NCI-H524 treated with DMSO at 0.1 percent for 48 hours (cell line): ENCODE measurements at places on chromosomes 3 and 15.

- DNase-seq: no peak
Observed at GRCh38 chr15:48981941-48982340, 18.2 kb upstream of the SHC4 start.

GRCh38 chr3:13352621-13353131 is 67.4 kb downstream of the NUP210 start:
- DNase-seq: no peak

DNA sequence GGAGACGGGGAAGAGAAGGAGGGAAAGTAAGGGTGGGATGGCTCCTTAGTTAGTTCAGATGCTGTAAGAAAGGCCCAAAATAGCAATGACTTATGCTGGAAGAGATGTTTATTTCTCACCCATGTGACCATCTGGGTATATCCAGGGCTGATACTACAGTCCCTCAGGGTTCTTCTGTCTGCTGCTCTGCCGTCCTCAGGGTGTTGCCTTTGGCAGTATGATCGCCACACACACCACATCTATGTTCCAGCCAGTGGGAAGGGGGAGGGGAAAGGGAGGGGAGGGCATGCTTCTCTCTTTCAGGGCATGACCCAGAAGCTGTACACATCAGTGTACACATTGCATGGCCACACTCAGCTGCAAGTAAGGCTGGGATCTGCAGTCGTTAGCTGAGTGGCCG is 10.2 kb downstream of the CD276 start:
- DNase-seq: no peak

DNA sequence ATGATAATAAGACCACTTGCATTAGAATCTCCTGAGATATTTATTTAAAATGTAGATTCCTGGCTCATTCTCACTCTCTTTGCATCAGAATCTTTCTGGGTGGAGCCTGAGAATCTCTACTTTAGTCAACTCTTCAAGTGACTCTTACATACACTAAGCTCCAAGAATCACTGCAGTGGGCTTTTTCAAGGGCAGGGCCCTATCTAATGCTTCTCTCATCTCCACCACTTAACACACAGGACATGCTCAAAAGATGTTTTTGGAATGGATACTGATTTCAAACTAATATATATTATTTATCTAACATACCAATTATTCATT is 68.9 kb upstream of the GAP43 start:
- no peak for DNase-seq

- no peak for DNase-seq
Observed at GRCh38 chr15:61654918-61655317, 405.3 kb downstream of the VPS13C start.

- DNase-seq: no peak
Observed at GRCh38 chr3:98109807-98110549, 20.5 kb upstream of the OR5H1 start.

DNA sequence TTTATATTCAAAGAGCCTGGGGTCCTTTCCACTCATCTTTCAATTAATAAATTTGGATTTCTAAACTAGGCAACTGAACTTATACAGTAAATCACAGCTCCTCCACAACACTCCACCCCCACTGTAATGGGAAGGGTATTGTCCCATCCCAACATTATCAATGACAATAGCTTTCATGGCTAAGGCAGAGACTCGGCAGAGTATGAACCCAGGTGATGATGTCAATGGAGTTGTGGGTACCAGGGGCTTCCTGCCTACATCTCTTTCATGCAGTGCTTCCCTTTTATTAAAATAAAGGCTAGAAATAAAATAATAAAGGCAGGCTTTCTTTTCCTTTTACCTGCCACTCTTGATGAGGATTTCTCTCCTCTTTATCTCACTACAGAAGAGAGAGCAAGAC is 109.5 kb downstream of the ADAM10 start:
- DNase-seq: no peak

DNA sequence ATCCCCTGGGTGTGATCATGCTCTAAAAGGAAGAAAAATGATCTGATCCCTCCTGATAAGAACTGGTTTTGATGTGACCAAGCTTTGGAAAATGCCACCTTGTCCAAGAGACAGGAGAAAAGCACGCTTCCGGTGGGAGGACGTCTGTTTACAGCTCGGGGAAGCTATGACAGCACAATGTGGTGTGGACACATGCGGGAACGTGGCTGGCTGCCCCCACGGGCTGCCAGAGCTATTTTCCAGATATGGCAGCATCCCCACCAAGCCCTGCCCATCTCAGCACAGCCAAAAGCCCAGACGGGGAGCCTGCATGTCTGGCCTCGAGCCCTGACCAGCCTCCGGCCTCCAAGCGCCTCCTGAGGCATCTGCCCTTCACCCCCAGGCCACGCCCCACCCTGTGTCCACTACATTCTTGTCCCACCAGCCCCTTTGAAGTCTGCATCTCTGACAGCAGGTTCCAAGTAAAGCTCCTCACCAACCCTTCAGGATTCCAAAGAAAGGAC is 63.2 kb upstream of the HRH1 start:
- DNase-seq: no peak

GRCh38 chr3:14847613-14848541 is 29.1 kb downstream of the FGD5 start:
- DNase-seq: no peak

DNA sequence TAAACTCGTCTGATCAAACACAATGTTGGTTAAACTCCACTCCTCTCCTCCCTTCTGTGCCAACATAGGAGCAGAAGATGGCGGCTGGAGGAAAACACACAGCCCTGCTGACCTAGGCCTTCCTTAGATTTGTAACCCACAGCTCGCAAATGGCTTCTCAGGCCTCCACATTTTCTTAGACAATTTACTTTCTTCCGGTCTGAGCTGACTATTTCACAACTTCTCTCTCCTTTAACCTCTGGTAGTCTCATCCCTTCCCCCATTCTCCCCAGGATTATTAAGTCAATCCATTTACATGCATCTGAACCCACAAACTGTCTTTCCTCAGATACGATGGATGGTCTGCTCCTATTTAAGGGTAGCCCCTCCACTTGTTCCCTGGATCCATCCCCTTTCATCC is 25.7 kb upstream of the ULK4 start:
- no peak for DNase-seq

- no peak for DNase-seq
Observed at GRCh38 chr3:172038798-172039435, 461 bp upstream of the FNDC3B start.

GRCh38 chr3:192395506-192395905 is 331.8 kb downstream of the FGF12 start:
- DNase-seq: no peak

- no peak for DNase-seq
Observed at GRCh38 chr3:174767406-174767805, 91.7 kb upstream of the NAALADL2 start.

DNA sequence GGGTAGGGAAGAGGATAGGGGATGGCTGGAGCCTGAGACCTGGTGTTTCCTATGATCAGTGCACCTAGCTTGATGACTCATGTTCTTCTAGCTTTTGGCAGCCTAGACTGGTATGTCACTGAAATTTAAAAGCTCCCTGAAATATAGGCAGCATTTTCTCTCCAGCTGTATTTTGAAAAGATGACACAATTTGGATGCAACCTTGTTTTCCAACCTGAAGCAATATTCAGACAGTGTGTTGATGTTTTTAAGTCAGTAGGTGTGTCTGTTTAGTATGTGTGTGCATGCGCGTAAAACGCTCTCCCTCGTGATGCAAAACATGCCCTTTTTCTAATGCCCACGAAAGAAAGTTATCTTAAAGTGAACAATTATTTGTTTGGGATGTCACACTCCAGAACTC is 58.5 kb downstream of the RPL22L1 start:
- no peak for DNase-seq

GRCh38 chr15:33158366-33158765 is 36.1 kb downstream of the FMN1 start:
- DNase-seq: no peak

DNA sequence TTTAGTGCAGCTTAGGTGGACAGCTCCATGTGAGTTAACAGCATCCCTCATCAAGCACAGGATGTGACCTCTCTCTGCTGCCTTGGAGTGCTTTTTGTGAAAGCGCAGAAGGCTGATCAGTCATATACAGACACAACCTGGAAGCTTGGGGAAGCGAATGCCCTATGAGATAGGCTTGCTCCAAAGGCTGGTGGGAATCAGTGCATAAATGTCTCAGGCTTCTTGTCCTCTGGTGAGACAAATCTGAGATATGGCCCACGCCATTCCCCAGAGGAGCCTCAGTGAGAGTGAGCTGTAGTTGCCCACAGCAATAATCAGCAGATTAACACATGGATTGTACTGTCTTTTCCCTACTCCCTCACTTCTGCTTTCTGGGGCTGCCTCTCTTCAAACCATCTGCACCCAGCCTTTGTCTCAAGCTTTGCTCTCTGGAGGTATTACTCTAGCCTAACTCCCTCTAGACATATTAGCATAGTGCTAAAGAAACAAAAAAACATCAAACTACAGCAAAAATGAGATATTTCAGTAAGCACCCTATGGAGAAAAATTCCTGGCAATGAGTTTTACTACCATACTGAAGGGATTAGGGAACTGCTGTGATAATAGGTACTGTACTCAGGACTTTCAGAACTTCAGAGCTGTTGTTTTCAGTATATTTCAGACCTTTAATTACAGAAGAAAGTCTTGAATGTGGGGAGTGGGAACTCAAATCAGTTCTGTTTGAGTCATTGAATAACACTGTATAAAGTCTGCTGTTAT is 113.7 kb downstream of the OXSM start:
- DNase-seq: no peak

GRCh38 chr15:57606816-57607215 is 15.1 kb downstream of the MYZAP start:
- DNase-seq: no peak

DNA sequence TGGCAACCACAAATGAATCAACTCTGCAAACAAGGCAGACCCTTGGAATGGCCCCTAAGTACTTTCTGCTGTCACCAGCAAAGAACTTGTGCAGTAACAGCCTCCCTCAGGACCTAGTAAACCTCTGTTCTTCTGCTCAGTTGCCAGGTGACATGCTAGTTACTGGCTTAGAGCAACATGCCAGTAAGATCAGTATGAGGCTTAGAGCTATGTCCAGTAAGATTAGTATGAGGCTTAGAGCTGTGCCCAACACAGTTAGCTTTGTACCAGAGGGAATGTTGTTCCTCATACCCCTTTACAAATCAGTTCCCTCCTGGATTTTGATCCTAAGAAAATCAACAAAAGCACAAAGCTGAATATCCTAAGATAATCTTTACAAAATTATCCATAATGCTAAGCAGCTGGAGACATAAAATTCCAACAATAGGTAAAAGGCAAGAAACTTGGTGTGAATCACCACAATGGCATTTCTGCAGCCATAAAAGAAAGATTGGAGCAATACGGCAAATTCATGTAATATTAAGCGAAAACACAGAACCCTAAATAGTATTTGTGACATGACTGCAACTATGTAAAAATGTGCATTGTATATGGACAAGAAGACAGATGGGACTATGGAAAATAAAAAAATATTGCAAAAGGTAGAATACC is 107.3 kb upstream of the LPP start:
- DNase-seq: no peak

- no peak for DNase-seq
Observed at GRCh38 chr3:127768346-127769008, 53.8 kb downstream of the MGLL start.

GRCh38 chr3:50447290-50447840 is 56.1 kb downstream of the CACNA2D2 start:
- no peak for DNase-seq

GRCh38 chr3:12758025-12758781 is 856 bp downstream of the TMEM40 start:
- DNase-seq: no peak

GRCh38 chr3:156939315-156939714 is 113.2 kb downstream of the LEKR1 start:
- DNase-seq: no peak

GRCh38 chr3:164507886-164508285 is 570.4 kb downstream of the SI start:
- DNase-seq: no peak

DNA sequence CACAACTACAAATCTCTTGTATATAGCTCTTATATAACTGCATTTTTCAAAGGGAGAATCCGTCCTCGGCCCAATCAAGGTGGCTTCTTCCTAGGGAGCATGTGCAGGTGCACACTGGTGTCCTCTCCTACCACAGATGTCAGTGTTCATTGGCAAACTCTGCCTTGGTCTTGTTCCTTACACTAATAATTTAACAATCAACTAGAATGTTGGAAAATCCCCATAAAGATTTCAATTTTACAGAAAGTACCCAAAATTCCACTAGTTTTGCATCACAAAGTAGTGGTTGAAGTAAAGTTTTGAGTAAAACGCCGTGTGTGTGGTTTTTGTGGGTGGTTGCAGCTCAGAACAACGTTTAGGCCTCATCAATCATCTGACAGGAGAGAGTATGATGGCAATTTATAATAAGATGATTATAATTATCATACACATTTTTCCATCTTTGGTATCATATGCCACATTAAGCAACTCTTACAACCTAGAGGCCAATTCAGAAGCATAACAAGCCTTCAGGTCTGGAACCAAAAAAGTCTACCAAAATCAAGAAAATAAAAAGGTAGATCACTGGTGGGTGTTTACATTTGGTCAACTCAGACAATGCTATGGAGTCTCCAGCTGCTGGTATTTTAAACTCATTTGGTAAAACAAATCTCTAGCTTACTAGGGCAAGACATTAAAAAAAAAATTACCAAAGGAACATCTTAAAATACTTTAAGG is 128.9 kb upstream of the BHLHE40 start:
- no peak for DNase-seq

GRCh38 chr15:92178911-92179310 is 214.8 kb upstream of the ST8SIA2 start:
- DNase-seq: no peak

DNA sequence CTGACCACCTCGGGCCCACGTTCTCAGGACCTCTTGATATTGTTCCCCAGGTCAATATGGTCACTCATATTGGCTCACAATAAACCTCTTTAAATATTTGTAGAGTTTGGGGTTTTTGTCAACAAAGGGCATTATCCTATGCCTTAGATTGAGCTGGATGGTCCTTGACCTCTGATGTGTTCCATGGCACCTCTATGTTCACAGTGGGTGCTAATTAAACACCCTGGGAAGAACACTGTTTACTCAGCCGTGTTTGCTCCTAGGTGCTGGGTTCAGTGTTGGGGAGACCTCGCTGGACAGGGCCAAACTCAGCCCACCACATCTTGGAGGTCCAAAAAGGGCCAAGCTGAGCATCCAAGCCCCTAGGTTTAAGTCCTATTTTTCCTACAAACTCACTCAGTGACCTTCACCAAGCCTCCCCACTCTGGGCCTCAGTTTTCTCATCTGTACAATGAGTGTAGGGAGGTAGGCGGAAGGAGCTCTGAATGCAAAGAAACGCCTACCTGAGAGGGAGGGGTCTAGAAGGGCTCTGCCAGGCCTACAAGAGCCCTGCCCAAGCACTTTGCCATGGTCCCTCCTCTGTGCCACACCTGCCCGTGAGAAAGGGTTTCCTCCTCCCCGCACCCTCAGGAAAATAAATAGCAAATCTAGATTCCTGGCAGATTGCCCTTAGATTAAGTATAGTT is 7.2 kb downstream of the FAM174B start:
- no peak for DNase-seq

- no peak for DNase-seq
Observed at GRCh38 chr15:95981209-95981608, 349.3 kb upstream of the NR2F2 start.

GRCh38 chr3:23966328-23966727 is 21.2 kb downstream of the NR1D2 start:
- no peak for DNase-seq
